Activated CD4-positive, alpha-beta T cell treated with anti-CD3 and anti-CD28 coated beads, Interleukin-2, amount 50 U/mL, for 48 hours (primary cell): ENCODE measurements at places on chromosomes 4 and X.

DNA sequence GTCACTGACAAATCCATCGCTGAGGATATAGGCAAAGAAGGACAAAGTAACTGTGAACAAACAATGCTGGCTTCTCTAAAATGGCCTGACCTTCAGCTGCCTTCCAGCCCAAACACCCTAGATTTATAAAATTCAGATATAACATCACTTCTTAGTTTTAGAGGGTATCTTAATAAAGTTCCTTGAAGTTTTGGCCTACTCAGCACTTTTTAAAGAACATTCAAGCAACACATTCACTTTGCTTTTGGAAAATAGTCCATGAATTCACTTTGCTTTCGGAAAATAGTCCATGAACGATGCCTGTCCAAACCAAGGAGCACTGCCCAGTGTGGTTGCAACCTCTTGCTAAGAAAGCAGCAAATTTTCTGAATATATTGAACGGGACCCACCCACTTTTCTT lies 55.0 kb upstream of the TFDP3 start:
- no peak for DNase-seq

DNA sequence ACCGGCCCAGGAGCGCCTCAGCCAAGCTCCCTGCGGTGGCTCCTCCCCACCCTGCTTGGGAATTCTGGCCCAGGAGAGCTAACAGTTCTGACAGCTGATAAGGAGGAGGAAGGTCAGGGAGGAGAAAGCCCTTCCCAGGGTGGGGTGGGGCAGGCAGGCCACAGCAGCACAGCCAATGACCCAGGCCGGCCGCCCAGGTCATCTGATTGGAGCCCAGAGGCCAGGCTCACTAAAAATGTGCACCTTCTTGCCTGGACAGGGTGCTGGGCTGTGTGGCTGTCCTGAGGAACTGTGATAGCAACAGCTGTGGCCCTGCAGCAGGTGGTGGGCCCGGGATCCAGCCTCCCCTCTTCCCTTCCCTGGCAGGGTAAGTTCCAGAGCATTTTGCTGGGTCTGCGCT lies 17.2 kb upstream of the SH3TC1 start:
- no peak for DNase-seq

DNA sequence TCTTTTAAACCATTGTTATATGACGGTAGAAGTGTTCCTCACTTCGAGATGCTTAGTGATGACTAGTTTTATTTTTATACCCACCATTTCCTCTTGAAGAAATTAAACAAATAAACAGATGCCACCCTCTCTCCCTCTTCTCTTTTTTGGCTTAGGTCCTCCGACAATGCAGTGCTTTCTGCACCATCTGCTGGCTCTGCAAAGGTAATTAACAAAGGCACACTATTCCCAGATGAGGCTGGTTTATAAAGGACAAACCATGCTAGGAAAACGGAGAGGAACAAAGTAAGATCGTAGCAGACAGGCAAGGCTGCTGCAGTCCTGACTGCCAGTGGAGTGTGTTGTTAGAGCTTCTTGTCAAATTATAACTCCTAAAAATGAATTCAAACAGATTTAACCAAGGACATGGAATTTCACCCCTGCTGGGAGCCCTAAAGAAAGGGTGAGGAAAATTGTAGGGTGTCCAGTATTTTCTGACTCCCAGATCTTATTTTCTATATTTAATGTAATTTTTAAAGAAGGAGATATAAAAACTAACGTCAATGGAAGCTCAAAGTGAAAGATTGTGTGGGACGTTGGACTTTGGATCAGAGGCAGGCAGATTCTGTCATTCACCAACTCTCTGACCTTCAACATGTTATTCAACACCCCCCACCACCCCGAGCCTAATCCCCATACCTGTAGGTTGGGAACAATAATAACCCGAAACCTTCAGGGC lies 142.1 kb downstream of the CPEB2 start:
- DNase-seq: no peak

DNA sequence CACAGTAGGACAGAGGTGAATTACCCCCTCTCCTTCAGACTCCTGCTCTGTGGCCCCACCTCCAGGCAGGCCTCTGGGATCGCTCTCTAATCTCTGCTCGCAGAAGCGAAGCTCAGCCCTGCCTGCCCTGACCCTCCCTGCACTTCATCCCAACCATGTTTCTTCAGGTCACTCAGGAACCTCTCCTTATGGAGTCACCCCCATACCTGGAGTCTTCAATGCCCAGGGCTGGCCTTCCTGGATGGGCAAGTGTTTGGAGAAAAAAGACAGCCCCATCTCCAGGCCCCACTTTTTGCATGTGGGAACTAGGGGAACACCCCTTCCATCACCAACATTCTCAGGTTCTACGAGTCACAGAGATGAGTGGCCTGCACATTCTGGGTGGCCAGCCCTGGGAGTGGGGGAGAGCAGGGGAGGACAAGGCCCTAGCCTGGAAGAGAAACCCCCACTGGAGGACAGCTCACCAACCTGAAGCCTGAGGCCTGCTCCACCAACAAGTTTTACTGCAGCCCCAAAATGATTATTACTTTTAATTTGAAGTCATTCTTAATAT lies 90.8 kb downstream of the PPP2R2C start:
- no peak for DNase-seq

DNA sequence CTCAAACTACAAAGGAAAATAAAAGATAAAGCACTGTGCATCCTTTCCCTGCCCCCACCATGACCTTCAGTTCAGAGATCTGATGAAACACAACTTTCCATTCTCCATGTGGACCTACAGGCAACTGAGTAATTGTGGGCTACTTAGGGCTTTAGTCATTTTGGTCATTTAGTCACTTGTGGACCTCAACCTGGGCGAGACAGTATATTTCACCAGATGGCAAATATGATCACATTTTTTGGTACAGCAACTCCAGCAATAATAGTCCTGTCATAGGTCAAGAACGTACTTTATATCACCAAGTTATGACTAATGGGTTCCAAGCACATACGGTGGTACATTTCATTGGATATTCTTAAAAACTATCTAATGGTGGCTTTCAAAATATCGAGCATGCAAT lies 141.2 kb downstream of the PDGFC start:
- no peak for DNase-seq

- DNase-seq: no peak
Measured at GRCh38 chrX:138487866-138488265, 223.7 kb downstream of the FGF13 start.

GRCh38 chr4:173046818-173047217 lies 121.8 kb upstream of the GALNT7 start:
- no peak for DNase-seq

GRCh38 chrX:34487364-34487763 lies 169.7 kb downstream of the TMEM47 start:
- DNase-seq: no peak

DNA sequence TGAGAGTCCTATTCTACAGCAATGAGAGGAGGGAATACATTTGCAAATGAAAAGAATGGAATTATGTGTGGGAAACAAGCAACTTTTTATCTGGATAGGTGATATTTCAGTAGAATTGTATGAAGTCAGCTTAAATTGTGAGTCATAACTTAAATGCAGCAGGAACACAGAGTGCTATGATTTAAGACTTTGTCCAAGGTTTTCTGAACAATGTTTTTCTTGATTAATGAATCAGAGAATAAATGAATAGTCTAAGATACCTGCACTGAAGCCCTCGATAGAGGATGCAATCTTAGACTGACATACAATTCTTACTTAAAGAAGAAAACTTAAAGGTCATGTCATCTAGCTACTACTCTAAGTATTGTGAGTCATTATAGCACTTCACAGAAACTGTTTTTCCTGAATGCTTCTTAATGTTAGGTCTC lies 8.0 kb downstream of the ARHGEF38 start:
- DNase-seq: no peak

DNA sequence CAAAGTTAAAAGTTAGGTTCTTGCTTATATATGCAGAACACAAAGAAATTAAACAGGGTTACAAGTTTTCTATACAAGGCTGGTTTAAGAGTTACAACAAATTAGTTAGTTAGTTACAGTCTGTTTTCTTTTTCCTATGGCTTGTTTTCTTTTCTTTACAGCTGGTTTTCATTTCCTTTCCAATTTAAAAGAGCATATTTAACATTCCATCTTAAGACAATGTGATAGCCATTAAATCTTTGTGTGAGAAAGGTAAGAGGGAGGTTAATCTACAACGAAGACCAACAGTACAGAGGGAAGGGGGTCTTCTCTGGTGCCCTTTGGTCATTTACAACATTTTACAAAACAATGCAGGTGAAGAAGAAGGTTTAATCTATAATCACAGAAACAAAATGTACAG lies 290.6 kb downstream of the ZNF674 start:
- no peak for DNase-seq

GRCh38 chr4:37452952-37453280 lies 208.4 kb downstream of the NWD2 start:
- peak; percentile 48 for DNase-seq

DNA sequence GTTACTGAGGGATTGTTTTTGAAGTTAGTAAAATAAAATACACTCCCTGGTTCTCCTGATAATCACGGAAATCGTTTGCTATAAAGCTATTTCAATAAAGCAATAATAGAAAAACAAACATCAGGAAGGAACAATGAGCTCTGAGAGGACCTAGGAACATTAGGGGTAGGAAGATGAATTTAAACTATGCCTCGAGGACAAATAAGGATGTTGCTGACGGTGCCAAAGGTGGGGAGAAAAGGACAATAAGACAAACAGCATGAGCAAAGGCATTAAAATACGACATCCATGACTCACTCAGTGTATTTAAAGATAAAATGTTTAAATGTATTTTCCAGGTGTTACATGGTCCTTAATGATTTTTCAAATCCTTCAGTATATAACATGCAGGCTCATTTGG lies 110.3 kb downstream of the MTNR1A start:
- no peak for DNase-seq

DNA sequence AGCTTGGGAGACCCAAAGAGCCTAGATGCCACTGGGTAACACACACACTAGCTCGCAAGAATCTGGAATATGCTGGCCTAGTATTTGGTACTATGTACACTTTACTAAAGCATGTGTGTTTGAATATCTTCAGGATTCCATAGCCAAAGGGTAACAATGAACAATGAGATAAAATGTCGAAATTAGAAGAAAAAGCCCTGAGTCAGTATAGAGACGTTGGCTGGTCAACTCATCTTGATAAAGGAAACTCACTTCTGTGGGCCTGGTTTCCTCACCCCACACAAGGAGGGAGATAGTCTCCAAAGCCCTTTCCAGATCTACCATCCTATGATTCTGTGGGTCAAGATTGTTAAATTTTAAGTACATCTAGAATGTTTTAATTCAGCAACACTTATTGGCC lies 6.9 kb downstream of the ZDHHC9 start:
- DNase-seq: no peak

GRCh38 chr4:184335520-184335919 lies 117.8 kb upstream of the ENPP6 start:
- DNase-seq: no peak

GRCh38 chr4:69497886-69498395 lies 2.2 kb upstream of the UGT2B4 start:
- no peak for DNase-seq

DNA sequence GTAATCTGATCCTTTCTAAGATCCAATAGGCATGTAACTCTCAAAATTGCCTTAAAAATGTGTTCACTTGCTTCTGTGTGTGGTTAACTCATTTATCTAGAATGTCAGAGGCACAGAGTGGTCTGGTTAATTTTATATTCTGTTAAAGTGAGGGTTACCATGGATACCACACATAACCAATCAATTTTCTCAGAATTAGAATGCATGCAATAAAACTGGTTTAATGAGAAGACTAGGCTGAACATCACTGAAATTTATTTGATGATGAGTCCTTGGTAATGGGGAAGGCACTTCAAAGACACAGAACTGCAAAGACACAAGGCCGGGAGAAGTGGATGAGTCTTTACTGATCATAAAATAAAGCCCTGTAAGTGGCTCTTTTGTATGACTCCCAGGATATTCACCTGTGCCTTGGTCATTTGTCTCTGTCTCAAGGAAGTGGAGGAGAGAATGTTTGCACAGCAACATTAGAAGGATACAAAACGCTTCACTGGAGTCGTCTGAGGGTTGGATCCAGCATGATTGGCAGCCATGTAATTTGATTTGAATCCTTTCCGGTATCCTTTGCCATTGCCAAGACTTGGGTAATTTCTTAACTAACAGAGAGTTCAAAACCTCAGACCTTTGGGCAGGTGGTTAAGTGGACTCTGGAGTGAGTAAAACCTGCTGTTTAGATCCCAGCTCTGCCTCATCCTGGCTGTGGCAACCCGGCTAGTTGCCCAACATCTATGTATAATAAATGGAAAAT lies 94.0 kb upstream of the RBPJ start:
- no peak for DNase-seq

GRCh38 chr4:177047851-177048174 lies 255.1 kb upstream of the VEGFC start:
- no peak for DNase-seq

GRCh38 chrX:46573892-46574773 lies 568 bp downstream of the CHST7 start:
- peak; percentile 56 for DNase-seq

- no peak for DNase-seq
Measured at GRCh38 chr4:48190839-48191238, 56.8 kb upstream of the TXK start.

- DNase-seq: no peak
Measured at GRCh38 chr4:25096981-25097443, 63.2 kb downstream of the SEPSECS start.

DNA sequence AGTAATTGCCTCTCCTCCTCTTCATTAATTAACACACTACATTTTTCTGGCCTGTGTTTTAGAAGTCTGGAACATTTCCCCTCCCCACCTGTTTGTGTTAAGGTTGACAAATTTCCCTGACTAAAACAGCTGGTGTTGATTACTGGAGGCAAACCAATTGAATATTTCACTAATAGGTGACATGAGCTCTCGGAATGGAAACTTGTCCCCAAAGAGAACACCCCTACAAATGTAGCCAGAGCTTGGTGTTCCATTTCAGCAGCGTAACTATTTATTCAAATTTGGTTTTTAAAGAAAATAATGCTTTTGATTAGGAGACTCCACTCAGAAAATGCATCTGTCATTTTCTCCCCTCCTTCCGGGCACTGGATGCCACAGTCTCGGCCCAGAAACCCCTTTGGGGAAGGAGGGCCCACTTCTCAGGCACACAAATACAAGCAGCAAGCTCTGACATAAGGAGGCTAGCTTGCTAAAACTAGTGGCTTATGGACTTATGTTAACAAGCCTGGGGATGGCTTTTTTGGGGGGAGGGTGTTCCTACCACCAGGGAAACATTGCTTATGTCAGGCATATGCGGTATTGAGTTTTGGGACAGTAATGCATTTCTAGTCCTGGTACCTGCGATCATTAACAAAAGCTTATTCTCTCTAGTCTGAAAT lies 2.2 kb downstream of the RNF150 start:
- DNase-seq: no peak

GRCh38 chrX:136896121-136896914 lies 15.8 kb upstream of the RBMX start:
- DNase-seq: no peak

DNA sequence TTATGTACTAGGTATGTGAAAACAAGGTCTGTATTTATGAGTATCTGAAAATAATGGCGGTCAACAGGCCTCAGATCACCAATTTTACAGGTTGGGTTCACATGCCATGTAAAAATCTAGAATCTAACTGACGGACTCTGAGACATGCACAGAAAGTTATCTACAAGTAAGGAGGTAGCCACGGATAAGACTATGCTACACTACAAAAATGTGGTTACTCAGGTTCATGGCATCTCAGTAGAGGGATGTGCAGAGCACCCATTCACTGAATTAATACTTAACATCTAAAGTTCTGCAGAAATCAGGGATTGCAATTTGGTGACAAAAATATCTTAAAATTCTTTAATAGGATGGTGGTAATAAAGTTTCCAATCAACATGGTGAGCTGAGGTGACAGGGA lies 155.9 kb downstream of the APBB2 start:
- no peak for DNase-seq
